ENCODE measurements at places on chromosomes 7 and 10. TPM values are rescaled to one million over a fixed set of nuclear protein-coding genes. Genes with fewer than 3 reads are reported as not detected.

Gene MTPN
- 106 TPM for total RNA-seq

Gene GPER1
- not detected for total RNA-seq

- no peak for DNase-seq
Measured at GRCh38 chr10:130079614-130080460, 30.8 kb downstream of the C10orf143 start.

- DNase-seq: peak; percentile 1
Measured at GRCh38 chr7:44292876-44293560, 32.4 kb downstream of the CAMK2B start.

- DNase-seq: no peak
Measured at GRCh38 chr7:71612911-71613310, 481.0 kb downstream of the GALNT17 start.

Gene TBXAS1
- 1.1 TPM for total RNA-seq

DNA sequence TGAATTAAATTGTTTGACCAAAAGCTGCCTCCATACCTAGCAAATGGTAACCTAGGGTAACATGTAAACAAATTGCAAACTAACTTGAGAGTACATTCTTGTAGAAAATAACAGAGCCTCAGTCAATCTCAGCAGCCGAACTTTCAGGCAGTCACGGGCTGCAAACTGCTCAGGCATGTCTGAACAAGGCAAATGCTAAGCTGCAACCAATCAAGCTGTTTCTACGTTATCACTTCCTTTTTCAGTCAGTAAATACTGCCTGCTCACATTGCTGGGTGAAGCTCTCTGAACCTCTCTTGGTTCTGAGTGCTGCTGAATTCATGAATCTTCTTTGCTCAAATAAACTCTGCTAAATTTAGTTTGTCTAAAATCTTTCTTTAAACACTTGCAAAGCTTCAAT is 1212.4 kb downstream of the SORCS1 start:
- DNase-seq: peak; percentile 14

GRCh38 chr7:6315746-6316145 is 43.3 kb upstream of the CYTH3 start:
- DNase-seq: no peak

Gene RASSF4
- total RNA-seq: 1.1 TPM

GRCh38 chr7:11228515-11228914 is 254.8 kb downstream of the PHF14 start:
- DNase-seq: no peak

Gene SFTPD
- total RNA-seq: not detected

GRCh38 chr7:137909042-137909441 is 62.3 kb upstream of the DGKI start:
- DNase-seq: no peak

DNA sequence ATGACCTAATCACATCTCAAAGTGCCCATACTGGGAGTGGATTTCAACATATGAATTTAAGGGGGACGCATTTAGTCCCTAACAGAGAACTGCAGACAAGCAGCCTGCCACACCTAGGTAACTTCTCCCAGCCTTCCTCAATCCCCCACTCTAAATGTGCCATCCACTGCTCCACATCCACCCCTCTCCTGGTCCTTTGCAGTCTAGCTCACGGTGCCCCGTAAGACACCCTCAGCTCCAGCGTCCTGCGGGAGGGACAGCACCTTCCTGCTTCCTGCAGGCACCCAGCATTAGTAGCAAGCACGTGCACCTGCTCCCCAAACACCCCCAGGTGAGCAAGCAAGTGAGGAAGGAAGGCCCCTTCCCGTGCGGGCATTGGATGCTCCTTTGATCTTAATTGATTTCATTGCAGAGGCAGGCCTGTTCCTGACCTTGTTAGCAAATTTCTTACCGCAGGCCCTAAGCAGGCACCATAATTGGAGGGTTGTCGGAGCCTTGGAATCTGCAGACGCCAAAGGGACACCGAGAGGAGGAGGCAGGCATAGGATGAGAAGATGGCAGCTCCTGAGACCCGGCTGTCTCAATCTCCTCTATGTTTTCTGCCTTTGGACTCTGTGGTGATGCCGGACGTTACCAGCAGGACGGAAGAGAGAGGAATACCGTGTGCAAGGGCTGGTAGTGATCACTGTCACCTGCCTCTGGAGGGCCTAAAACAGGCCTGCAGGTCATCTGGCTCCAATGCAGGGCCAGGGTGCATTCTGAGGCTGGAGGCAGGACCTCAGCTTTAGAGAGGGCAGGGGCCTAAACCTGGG is 75.8 kb upstream of the CHST15 start:
- no peak for DNase-seq

GRCh38 chr10:31582365-31583052 is 263.5 kb downstream of the ZEB1 start:
- DNase-seq: no peak

GRCh38 chr7:96034940-96035727 is 262.8 kb downstream of the DYNC1I1 start:
- DNase-seq: no peak

DNA sequence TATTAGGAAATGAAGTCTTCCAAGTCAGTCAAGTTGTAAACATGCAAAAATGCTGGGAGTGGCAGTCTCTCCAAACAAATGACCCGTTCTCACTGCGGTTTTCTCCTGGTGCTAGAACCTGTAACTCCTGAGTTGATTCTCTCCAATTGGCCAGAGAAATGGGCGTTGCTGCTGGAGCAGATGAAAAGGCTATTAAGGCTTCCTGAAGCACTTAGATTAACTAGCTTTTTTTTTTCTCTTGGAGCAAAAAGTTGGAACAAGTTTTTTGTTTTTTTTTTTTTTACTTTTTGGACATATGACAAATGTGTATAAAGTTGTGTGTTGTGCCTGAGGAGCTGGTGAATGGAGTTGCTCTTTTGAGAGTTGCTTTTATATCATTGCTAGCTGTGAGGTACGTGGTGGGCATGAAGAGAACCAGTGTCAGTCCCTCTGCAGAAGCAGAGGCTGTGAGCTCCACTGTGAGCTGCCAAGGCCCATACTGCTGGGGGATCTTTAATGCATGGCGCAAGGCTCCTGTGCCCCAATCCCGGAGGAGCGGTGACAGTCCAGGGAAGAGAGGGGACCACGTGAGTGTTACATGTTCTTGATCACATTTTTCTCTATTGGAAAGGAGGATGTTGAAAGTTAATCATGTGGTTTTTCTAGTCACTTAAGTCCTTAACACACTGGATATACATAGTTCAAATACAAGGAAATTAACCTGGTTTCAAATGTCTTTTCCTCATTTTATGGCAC is 393.6 kb upstream of the GALNT17 start:
- DNase-seq: no peak

DNA sequence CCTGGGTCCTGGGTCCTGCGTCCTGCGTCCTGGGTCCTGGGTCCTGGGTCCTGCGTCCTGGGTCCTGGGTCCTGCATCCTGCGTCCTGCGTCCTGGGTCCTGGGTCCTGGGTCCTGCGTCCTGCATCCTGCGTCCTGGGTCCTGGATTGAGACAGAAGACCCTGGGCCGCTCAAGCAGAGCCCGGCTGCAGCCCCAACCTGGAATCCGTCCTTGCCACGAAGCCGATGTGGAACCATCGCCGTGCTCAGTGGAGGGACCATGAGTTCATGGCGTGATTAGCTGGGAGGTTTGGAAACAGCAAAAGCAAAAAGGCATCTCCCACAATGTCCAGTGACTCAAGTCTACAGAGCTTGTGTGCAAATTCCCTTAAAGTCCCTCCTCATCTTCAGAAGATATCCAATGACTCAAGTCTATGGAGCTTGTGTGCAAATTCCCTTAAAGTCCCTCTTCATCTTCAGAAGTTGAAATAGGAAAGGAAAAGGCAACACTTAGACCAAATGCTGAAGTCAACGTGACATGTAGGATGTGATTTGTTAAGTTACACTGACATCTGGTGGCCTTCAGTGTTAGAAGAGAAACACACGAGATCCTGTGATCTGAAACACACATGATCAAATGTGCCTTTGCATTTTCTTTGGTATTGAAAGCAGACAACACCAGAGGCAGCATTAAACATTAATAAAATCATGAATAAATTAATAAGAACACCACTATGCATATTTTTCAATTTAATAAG is 179.9 kb downstream of the PTPRN2 start:
- DNase-seq: no peak

DNA sequence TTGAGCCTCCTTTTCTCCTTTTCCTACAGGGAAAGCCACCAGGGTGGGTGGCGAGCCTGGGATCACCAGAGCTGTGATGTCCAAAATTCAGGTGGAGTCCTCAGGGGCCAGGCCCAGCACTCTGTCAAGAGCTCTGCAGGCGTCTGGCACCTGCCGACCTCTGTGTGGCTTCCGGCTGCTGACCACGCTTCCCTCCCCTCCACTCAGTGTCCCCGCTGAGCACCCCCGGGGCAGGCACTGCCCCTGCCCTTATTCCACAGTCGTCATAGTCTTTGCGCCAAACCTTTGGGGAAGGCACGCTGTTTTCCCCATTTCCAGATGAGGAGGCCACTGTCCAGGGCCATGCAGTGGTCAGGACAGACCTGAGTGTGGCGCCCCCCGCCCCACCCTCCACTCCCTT is 7.5 kb downstream of the MTG1 start:
- DNase-seq: no peak

DNA sequence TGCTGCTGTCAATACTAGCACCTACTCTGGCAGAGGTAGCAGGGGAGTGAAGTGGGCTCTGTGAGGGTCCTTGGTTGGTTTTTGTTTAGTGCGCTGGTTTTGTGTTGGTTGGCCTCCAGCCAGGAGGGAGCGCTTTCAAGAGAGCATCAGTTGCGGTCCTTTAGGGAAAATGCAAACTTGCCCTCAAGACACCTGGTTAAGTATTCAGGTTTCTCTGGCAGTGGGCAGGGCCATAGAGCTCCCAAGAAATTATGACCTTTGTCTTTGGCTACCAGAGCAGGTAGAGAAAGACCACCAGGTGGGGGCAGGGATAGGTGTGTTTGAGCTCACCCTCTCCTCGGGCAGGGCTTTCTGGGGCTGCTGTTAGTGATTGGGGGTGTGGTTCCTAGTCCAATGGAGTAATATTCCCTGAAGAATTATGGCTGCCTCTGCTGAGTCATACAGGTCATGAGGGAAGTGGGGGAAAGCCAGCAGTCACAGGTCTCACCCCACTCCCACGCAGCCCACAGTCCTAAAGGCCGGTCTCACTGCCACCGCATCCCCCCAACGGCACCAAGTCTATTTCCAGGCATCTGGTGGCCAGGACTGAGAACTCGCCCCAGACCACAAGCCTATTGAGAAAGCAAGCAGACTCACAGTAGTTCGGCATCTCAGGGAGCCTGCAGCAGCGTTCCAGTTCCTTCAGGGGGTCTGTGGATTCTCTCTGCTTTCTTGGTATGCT is 280.5 kb downstream of the SFMBT2 start:
- no peak for DNase-seq

DNA sequence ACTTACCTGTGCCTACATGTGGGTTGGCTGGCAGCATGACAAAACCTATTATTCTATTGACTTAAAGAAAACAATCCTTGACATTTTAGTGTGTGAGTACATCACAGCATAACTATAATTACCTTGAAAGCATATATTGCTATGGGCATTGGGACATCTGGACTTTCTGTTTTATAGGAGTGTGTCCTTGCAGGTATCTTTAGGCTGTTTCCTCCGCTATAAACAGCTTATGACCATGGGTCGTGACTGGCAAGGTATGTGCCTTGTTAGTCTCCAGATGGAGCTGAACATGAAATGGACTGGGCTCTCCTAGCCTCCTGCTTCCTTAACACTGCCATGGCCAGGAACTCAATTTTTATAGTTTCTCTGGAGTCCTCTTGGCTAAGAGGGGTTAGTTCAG is 317.4 kb upstream of the COBL start:
- DNase-seq: no peak

Gene PSTK
- total RNA-seq: 4.2 TPM

- no peak for DNase-seq
Measured at GRCh38 chr10:90162271-90162853, 461.0 kb downstream of the KIF20B start.

GRCh38 chr10:49168831-49169500 is 19.2 kb downstream of the TMEM273 start:
- no peak for DNase-seq

- no peak for DNase-seq
Measured at GRCh38 chr7:12722136-12722535, 34.7 kb downstream of the ARL4A start.

DNA sequence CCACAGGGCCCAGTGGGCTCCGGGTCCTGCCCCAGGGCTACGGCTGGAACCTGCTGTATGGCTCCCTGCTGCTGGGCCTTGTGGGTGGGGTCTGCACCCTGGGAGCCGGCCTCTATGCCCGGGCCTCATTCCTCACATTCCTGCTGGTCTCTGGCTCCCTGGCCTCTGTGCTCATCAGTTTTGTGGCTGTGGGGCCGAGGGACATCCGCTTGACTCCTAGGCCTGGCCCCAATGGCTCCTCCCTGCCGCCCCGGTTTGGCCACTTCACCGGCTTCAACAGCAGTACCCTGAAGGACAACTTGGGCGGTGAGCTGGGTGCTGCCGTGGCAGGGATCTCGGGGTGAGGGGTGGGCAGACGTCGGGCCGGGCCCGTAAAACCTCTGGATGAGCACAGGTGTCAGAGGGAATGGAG is 4.4 kb downstream of the SLC12A9 start:
- DNase-seq: no peak

Gene SPDYE5
- not detected for total RNA-seq

Gene TLX1
- not detected for total RNA-seq

DNA sequence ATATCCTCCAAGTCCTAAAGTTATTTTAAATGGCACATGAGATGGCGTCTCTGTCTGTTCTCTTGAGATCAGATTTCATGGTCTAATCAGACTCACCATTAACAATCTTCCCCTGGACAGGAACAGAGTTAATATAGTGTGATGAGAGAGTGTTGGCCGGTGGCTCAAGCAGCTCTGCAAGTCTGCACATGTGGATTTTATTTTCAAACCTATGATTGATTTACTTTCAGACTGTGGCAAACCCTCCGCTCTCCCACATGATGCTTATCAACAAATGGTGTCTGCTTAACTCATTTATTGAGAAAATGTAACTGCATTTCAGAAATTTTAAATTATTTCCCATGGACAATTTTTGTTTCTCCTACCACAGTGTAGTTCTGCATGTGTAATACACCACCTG is 46.5 kb upstream of the HGF start:
- DNase-seq: no peak

DNA sequence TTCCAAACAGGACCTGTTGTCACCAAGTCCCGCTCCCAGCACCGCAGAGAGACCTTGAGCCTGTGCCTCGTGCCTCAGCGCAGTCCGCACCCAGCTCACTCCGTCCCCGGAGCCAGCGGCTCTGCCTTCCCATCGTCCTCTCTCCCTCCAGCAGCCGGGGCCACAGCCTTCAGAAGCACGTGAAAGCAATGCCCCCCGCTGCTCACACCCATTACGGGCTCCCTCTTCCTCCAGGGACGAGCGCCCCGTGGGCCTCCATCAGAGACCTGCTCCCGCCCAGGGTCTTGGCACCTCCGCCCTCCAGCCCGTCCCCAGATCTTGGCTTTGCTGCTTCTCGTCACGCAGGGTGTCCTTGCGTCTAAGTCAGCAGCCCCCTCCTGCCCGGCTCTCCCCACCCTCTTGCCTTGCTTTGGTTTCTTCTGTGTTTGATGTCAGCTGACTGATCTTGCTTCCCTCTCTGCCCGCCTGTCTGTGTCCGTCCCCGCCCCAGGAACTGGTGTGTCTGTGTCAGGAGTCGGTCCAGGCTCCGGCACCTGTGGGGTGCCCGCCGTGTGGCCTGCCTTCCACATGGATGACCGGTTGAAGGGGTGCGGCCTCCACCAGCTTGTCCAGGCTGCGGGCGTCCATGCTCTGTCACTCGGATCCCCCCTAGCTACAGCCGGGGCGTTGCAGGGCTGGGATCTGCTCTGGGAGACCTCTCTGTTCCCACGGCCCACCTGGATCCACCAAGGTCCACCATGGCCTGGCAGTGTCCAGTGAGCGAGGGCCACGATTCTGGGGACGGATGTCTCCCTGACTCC is 61.9 kb downstream of the FOXL3 start:
- DNase-seq: peak; percentile 72

Data from activated naive CD4-positive, alpha-beta T cell treated with anti-CD3 and anti-CD28 coated beads for 36 hours (primary cell).